NCI-H1092 (cell line): ENCODE measurements at places on chromosomes 16 and 17.
A peak's percentile ranks its signal among the peaks of the same experiment; 100 is the strongest.

DNA sequence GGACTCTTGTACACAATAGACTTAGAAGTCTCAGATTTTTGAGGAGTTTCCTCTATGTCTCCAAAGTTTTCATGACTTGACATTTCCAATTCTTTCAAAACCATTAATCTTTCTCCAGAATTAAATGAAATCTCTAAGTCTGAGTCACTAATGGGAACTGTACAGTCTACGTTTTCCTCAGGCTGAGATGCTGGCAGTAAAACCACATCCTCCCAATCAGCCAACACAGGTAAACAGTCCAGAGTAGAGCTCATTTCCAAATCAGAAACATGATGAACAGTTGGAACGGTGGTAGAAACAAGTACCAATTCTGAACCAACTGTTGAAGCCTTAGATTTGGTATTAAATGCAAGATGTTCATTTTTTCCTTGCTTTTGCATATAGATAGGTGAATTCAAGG lies 7.9 kb downstream of the ERI2 start:
- DNase-seq, result no peak

GRCh38 chr16:72783716-72784318 lies 264.1 kb downstream of the ZFHX3 start:
- DNase-seq, result no peak

DNA sequence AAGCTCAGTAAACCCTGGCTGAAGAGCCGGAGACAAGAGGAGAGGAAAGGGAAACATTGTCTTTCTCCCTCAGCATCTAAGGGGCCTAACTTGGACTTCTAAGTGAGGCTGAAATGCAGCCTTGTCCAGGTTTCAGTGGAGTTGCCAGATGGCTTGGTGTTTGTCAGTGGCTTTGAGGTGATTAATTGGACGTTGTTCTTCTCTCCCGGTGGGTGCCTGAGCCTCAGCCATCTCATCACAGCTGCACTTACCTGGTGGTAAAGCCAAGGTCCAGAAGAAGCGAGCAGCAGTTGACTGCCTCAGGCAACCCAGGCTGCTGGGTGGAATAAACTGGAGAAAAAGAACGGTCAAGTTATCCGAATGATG lies 202.2 kb upstream of the NLRP1 start:
- no peak for DNase-seq

DNA sequence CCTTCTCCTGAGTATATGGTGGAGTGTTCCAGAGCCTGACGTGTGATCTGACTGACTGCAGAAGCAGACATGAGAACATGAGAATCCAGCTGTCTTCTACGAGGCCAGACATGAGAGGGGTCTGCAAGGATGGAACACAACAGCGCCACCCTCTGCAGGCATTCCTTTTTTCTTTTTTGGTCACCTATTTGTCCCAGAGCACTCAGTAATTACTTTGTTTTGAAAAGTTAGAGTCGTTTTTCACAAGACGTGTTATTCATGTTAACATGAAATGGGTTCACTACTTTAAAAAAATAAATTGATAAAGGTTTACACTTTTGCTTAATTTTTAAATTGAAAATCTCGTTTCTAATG lies 43.8 kb upstream of the ATP2A3 start:
- no peak for DNase-seq

DNA sequence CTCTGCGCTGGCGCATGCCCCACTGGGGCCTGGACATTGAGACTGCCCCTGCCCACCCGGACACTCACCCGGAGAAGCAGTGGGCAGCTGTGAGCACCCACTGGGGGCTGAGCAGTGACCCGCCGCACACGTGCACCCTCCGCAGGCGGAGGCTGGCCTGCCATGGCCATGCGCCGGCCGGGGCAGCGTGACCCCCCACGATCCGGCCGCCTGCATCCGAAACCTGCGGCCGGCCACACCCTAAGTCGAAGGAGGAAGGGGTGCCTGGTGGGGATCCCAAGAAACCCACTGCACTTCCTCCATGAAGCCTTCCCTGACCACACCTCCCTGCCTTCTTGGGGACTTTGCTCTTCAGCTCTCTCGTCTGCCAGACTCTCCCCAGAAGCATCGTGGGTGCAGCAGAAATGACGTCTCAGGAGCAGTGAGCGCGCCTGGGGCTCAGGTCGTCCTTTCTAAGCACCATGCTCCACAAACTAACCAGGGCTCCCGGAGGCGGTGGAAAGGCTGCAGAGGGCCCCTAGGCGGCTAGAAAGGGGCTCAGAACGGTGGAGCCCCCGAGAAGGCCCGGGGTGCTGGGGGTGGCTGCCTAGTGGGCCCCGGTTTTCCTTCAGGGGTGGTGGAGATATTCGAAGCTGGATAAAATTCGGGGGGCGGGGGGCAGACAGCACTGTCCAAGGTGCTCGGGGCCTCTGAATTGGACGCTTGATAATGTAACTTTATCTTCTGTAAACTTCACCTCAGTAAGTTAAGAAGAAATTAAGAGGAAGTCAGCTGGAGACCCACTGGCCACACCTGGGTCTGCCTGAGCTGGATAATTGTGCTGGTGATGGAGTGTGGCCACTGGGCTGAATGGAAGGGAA lies 1.5 kb downstream of the TPSG1 start:
- DNase-seq, result no peak

- no peak for DNase-seq
Observed at GRCh38 chr16:20976576-20976975, 76.0 kb downstream of the LYRM1 start.

GRCh38 chr17:79023886-79024771 lies at the start of gene C1QTNF1:
Gene C1QTNF1, plus strand, starts transcription at chr17:79024169. Its CDS starts 19,800 bp downstream, at chr17:79043969.
- no peak for DNase-seq

GRCh38 chr17:31444026-31444425 lies 52.6 kb downstream of the RAB11FIP4 start:
- no peak for DNase-seq

- no peak for DNase-seq
Observed at GRCh38 chr16:68866933-68867332, 23.6 kb downstream of the TANGO6 start.

- no peak for DNase-seq
Observed at GRCh38 chr16:64225036-64225435, 896.8 kb downstream of the CDH11 start.

GRCh38 chr16:84868829-84869472 lies 49.2 kb downstream of the CRISPLD2 start:
- peak; percentile 53 for DNase-seq

DNA sequence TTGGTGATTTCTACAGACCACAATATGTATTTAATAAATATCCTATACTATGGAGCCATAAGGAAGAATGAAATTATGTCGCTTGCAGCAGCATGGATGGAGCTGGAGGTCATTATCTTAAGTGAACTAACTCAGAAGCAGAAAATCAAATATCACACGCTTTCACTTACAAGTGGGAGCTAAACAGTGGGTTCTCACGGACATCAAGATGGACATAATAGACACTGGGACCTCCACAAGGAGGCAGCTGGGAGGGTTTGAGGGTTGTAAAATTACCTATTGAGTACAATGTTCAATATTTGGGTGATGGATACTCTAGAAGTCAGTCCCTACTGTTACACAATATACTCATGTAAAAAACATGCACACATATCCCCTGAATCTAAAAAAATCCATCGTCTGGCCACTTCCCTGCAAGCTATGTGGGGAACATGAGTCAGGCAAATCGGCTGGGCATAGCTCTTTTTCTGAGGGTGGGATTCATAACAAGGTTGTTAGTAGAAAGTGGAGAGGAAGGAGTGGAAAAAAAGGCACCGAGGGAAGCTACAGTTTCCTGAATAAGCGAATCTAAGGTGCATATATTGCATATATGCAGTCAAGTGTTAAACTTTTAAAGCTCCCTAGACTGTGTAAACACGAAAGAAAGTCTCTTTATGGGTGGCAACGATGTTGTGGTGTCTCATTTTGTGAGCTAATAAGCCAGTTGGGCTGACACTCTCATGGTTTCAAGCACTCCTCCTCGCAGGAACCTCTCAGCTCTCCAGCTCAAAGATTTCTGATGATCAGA lies 135.2 kb upstream of the CPHXL start:
- no peak for DNase-seq

- DNase-seq, result no peak
Observed at GRCh38 chr16:88063211-88063773, 112.1 kb downstream of the BANP start.

- no peak for DNase-seq
Observed at GRCh38 chr16:8958344-8959167, 5.2 kb downstream of the USP7 start.

GRCh38 chr16:89506791-89507191 lies 1.4 kb upstream of the SPG7 start:
- DNase-seq, result no peak

- no peak for DNase-seq
Observed at GRCh38 chr16:35910409-35910808, 2451.0 kb downstream of the TP53TG3F start.

GRCh38 chr16:69724981-69725479 lies 1.3 kb downstream of the NQO1 start:
- no peak for DNase-seq

GRCh38 chr16:89971495-89972243 lies 23.1 kb downstream of the DEF8 start:
- DNase-seq, result no peak

GRCh38 chr17:29043539-29044145 lies 701 bp downstream of the PIPOX start:
- DNase-seq, result no peak

- no peak for DNase-seq
Observed at GRCh38 chr16:3138823-3139426, 4.1 kb downstream of the ZNF213 start.

- no peak for DNase-seq
Observed at GRCh38 chr17:42266918-42267766, 9.0 kb downstream of the STAT5B start.

DNA sequence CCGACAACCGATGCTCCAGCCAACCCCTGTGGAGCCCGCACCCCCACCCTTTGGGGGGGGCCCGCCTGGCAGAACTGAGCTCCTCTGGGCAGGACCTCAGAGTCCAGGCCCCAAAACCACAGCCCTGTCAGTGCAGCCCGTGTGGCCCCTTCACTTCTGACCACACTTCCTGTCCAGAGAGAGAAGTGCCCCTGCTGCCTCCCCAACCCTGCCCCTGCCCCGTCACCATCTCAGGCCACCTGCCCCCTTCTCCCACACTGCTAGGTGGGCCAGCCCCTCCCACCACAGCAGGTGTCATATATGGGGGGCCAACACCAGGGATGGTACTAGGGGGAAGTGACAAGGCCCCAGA lies 17.9 kb downstream of the NGFR start:
- DNase-seq, result no peak

DNA sequence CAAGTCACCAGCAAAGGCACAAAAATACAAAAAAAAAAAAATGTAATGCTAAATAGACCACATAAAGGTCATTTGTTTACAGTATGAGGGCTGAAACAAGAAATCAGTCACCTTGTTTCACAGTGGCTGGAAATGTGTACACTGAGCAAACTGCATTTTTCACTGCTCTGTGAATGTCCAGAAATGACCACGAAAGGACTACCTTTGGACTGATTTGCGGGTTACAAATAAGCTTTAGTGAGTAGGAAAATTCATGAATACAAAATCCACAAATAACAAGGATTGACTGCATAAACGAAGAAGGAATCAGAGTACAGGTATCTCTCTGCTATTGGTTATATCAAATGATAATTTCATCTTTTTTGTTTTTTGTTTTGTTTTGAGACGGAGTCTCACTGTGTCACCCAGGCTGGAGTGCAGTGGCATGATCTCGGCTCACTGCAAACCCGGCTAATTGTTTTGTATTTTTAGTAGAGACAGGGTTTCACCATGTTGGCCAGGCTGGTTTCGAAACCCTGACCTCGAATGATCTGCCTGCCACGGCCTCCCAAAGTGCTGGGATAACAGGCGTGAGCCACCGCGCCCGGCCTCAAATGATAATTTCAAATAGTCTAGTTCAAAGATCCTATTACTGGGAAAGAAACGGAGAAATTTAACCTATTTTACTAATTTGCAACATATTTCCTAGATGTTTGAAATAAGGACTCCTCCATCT lies 30.5 kb downstream of the CYTH1 start:
- DNase-seq, result no peak

GRCh38 chr16:57276596-57276995 lies 7.9 kb downstream of the PLLP start:
- no peak for DNase-seq

GRCh38 chr16:51163894-51164566 lies 13.0 kb upstream of the SALL1 start:
- DNase-seq, result no peak

- no peak for DNase-seq
Observed at GRCh38 chr17:32143527-32143870, 1.2 kb downstream of the RHOT1 start.

GRCh38 chr16:50495673-50496072 lies 52.5 kb upstream of the NKD1 start:
- DNase-seq, result no peak

DNA sequence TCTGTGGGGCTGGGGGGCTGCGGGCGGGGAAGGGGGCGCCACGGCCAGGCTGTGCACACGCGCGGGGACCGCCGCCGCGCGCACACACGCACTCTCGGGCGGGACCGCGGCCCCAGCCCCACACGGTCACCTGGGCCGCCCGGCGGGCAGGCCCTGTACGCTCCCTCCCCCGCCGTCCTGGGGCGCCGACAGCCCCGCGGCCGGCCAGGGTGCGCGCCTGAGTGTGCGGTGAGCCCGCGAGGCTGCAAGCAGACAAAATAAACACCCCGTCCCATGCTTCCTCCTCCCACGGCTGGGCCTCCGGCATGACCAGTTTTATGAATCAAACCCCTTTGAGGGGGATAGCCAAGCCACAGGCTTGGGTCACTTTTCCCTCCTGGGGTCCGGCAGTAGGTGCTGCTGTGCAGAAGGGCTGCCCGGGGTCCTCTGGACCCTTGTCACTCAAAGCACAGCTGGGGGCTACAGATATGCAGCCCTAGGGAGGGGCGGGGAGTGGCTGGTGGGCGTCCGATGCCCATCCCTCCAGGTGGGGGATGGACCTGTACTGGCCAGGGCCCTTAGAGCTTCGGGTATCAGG lies 441 bp downstream of the VASN start:
- DNase-seq, result no peak

DNA sequence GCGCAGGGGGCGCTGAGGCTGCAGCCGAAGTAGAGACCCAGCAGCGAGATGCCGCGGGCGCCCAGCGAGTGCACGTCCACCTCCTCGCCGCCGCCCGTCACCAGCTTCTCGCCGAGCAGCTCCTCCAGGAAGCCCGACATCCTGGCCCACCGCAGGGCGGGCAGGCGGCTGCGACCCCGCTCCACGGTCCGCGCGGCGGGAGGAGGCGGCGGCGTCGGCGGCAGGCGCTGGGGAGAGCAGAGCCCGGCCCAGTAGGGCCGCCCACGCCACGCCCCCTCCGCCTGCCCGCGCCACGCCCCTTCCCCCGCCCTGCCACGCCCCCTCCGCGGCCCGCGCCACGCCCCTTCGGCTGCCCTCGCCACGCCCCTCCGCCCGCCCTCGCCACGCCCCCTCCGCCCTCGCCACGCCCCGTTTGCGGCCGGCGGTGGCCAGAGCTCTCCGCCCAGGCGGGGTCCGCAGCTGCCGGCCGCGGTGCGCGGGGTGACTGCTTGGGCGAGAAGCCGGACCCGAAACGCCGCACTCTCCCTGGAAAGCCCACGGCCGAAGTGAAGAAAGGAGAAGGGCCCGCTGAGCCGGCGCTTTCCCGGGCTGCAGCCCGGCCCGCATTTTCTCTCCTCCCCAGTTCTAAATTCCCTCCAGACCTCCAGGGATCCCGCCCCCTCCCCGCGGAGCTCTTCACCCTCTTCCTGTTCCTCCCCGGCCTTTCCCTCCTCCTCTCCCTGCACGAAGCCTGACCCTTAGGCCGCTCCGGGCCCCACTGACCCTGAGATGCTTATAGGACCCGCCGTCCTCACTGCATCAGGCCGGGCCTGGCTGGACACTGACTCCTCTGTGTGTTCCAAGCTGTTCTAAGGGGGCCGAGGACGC lies at the start of gene NXN:
TSS of gene NXN (minus strand) at position 238 of the 867 bp plus-strand sequence.
- DNase-seq, result no peak

- DNase-seq, result no peak
Observed at GRCh38 chr17:69908626-69909368, 166.2 kb upstream of the KCNJ16 start.
